Activated CD8-positive, alpha-beta memory T cell treated with anti-CD3 and anti-CD28 coated beads for 48 hours (primary cell): ENCODE measurements at places on chromosomes 2 and 18.

- no peak for DNase-seq
Measured at GRCh38 chr18:8908792-8909510, 193.5 kb upstream of the NDUFV2 start.

- no peak for DNase-seq
Measured at GRCh38 chr2:109421101-109421500, 192.7 kb downstream of the SEPTIN10 start.

- DNase-seq: no peak
Measured at GRCh38 chr18:6714010-6714409, 15.5 kb upstream of the ARHGAP28 start.

- no peak for DNase-seq
Measured at GRCh38 chr2:27727257-27727656, 44.3 kb upstream of the MRPL33 start.

DNA sequence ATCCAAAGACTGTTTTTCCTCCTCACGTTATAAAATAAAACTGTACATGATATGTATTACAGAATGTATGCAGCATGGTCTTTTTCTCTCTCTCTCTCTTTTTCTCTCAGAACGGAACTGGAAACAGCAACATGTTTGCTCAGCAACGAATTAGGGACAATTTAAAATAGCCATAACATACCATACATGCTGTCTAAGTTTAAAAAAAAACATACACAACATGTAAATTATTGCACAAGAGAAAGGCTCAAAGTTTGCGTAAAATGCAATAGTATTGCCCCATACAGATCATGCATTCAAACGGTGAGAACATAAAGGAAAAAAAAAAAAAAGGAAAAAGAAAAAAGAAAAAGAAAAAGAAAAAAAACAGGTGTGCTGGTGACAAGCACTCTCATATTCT is 93.6 kb downstream of the BCL11A start:
- no peak for DNase-seq

DNA sequence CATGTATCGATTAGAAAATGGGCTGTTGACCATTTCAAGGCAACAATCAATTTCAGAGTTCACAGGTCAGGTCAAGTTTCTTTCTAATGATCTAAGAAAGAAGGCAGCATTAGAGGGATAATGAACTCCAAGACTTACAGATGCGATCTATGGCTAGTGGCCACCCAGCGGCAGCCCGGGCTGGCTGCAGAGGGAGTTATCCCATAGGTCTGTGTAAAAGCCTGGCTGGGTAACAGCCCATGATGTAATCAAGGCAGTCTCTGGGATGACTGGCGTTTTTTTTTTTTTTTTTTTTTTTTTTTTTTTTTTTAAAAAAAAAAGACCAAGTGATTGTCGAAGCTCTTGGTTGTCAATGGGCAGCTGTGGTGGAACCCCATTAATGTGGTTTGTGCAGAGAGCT is 171.1 kb upstream of the SKOR2 start:
- DNase-seq: no peak

DNA sequence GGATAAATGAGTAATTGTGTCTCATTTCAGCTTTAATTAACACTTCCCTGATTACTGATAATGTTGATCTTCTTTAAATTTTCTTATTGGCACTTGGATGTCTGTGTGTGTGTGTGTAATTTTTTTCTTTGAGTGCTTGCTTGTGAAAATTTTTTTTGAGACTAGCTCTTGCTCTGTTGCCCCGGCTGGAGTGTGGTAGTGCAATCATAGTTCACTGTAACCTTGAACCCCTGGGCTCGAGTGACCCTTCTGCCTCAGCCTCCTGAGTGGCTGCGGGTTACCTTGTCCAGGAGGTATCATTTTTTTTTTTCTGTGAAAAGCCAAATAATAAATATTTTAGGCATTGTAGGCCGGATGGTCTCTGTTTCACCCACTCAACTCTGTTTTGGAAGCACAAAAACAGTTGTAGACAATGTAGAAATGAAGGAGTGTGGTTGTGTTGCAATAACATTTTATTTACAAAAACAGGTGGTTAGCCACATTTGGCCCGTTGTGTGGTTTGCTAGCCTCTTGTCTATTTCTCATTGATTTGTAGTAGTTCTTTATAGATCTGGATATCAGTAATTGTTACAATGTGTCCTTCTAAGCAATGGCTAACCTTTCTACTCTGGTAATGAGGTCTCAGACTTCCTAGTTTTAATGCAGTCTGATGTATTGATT is 7.9 kb downstream of the IL1RL2 start:
- no peak for DNase-seq

GRCh38 chr18:36441426-36442240 is 144.1 kb downstream of the FHOD3 start:
- no peak for DNase-seq

GRCh38 chr2:108612514-108613183 is 78.4 kb downstream of the LIMS1 start:
- no peak for DNase-seq

GRCh38 chr2:197280015-197280702 is 30.4 kb downstream of the ANKRD44 start:
- no peak for DNase-seq

- no peak for DNase-seq
Measured at GRCh38 chr2:224883172-224883516, 159.1 kb downstream of the DOCK10 start.

DNA sequence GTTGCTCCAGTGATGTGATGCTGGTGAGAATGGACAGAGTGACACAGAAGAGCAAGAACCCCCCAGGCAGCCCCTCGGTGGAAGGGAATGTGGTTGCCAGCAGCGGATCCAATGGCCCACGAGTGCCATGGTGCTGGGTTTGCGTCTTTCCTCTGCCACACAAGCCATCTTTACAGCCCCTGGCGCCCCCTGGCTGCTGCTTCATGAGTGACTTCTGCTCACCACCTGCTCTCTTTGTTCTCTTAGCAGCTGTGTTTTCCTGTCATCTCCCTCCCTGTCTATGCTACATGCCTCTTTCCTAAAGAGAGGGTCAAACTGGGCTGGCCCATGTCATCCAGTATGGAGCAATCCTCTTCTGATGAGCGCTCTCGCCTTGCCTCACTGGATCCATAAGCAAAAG is 300.0 kb upstream of the SMIM21 start:
- DNase-seq: no peak

DNA sequence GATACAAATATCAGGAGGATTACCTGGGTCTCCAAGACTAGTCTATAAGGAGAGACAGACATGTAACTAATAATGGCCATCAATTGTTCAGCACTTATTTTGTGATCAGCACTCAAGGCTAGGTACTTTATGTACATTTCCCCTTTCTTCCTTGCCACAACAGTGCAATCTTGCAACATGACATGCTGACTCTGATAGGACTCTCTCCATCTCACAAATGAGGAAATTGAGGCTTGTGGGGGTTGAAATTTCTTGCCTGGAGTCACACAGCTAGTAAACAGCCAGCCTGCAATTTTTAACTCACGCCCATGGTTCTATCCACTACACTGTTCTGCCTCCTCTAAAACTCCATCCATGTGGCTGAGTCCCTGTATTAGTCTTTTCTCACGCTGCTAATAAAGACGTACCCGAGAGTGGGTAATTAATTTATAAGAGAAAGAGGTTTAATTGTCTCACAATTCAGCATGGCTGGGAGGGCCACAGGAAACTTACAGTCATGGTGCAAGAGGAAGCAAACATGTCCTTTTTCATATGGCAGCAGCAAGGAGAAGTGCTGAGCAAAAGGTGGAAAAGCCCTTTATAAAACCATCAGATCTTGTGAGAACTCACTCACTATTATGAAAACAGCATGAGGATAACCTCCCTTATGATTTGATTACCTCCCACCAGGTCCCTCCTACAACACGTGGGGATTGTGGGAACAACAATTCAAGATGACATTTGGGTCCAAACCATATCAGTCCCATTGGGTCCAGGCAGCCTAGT is 302.4 kb downstream of the PLCL1 start:
- DNase-seq: no peak

DNA sequence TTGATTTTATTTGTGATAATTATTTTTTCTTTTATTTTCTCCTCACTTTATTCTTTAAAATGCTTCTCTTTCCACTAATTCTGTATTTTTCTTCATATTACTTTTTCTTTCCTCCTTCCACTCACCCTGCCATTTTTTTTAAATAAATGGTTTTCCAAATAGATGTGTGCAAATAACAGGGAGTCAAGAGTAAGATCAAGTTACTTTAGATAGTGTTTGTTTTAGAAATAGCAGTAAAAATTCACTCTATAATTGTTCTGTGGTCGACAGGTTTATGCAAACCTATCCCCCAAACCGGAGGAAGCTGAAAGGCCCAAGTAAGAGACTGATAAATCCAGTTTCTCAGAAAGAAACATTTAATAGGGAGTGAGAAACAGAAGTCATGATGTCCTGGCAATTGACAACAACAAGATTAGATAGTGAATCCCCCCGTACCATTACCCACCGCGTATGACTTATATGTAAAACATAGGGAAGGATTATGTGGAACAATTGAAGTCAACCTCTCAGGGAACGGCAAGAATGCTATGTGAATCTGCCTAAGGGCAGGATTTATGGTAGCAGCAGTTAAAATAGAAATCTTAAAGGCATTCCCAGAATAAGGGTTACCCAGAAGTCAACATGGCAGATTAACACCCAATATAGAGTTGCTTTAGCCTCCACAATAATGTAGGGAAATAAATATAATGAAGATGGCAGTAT is 75.5 kb downstream of the KYNU start:
- DNase-seq: no peak

- no peak for DNase-seq
Measured at GRCh38 chr2:66305718-66306117, 129.2 kb upstream of the MEIS1 start.

GRCh38 chr18:75031717-75032317 is 177.1 kb downstream of the PTGR3 start:
- DNase-seq: no peak

DNA sequence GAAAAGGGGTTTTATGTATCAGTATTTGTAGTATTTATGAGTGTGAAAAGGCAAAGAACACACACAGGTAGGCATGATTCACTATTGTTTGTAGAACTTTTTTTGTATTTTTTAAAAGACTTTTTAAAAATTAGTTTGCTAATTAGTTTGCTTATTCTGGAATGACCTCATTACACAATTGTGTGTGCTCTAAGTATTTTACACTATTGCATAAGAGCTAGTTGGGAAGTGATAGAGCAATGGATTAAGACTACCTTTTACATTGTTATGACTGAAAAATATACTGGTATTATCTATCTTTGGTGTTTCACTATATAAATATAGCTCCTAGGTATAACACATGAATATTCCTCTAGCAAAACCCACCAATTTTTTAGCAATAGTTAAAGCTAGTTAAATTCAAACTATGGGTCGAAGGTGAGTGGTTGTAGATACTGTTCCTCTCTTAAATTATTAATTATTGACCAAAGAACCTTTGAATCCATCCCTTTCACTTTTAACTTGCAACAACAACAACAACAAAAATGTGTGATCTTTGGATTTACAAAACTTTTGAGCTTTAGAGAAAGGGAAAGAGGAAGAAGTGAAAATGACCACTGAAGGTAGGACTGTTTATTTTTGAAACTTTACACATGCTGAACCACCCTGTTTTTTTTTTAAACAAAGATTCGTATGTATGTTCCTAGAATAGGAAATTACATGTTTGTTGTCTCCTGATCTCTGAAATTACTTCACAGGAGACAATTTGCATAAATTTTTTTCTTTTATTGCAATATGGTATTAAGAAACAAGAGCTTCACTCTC is 18.7 kb downstream of the ITPRID2 start:
- no peak for DNase-seq

DNA sequence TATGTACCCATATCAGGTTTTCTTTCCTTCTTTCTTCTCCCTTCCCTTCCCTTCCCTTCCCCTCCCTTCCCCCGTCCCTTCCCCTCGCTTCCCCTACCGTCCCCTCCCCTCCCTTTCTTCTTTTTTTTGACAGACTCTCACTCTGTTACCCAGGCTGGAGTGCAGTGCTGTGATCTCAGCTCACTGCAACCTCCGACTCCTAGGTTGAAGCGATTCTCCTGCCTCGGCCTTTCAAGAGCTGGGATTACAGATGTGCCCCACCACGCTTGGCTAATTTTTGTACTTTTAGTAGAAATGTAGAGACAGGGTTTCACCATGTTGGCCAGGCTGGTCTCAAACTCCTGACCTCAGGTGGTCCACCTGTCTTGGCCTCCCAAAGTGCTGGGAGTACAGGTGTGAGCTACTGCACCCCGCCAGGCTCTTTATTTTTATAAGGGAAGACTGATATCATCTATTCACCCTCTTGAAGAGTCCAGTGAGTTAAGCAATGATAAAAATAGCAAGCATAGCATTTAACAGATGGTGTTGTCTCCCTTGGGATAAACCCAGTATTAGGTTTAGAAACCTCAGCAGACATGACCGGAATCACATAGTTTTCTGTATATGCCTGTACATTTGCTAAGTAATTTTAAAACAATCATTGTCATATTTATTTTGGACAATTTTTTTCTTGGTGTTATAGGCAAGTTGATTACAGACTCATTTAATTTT is 888.4 kb downstream of the TRIB2 start:
- no peak for DNase-seq

GRCh38 chr2:88832311-88832991 is 141.0 kb downstream of the RPIA start:
- DNase-seq: no peak

DNA sequence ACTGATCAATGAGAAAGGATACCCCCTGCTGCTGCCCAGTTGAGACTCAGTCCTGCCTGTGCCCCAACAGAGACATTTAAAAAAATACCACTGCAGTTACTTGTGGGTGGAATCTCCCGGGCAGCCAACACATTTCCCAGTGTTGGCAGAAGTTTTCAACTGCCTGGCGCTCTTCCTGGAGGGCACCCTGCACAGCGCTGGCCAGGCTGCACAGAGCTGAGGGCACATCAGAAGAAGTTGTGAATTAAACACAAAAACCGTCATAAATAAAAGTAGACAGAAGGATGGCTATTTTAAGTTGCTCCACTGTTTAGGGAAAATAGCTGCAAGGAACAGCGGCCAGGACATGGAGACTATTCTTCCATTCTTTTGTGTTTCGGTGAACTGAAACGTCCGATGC is 110.2 kb upstream of the THOC1 start:
- no peak for DNase-seq

GRCh38 chr2:180540761-180541160 is 439.6 kb upstream of the UBE2E3 start:
- DNase-seq: no peak

DNA sequence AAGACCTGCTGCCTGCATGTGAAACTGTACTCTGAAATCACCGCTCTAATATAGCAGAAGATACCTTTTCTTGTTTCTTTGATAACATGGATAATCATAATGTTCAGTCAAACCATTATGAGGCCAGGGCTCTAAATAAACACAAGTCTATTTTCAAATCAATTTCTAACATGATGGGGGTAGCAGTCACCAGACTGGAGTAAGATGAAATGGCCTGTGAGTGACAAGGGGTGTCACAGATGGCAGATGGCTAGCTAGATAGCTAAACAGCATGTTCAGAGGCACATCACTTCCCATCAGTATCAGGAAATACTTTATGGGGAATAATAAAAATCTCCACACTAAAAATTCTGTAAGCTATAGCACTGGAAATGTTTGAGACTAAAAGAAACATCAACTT is 14.0 kb downstream of the MBD2 start:
- no peak for DNase-seq

DNA sequence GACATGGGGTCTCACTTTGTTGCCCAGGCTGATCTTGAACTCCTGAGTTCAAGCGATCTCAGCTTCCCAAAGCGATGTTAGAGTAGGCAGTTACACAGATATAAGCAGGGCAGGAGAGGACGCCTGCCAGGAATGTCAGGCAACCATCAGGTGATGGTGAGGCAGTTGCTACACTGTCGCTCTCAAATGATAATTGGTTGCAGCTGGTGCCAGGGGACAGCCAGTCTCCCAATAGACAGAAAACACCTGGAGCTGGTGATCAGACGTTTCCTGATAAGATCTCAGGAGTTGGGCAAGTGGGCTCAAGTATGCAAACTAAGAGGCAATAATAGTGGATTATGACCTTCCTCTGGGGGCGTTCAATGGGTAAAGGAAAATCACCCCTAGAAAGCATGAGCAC is 163.1 kb upstream of the RGPD4 start:
- DNase-seq: no peak
